AG09319 (cell line): ENCODE measurements at places on chromosomes 5 and 9.

DNA sequence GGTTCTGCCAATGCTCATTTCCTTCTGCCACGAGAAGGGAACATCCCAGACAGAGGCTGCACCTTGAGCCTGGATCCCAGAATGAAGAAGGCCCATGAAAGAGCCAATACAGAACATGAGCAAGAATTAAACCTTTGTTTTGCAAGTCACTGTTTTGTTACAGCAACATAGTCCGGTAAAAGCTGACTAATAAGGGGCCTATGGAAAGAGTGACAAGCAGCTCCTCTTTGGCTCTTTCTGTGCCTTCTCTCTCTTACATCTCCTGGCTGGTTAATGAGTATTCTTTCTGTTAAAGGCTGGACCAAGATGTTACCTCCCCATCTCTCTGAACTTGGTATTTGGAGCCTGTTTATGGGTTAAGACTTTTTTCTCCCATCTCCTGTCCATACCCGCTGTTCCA is 10.8 kb downstream of the GFRA3 start:
- no peak for DNase-seq

GRCh38 chr5:2038321-2039179 is 155.8 kb upstream of the IRX4 start:
- no peak for DNase-seq

DNA sequence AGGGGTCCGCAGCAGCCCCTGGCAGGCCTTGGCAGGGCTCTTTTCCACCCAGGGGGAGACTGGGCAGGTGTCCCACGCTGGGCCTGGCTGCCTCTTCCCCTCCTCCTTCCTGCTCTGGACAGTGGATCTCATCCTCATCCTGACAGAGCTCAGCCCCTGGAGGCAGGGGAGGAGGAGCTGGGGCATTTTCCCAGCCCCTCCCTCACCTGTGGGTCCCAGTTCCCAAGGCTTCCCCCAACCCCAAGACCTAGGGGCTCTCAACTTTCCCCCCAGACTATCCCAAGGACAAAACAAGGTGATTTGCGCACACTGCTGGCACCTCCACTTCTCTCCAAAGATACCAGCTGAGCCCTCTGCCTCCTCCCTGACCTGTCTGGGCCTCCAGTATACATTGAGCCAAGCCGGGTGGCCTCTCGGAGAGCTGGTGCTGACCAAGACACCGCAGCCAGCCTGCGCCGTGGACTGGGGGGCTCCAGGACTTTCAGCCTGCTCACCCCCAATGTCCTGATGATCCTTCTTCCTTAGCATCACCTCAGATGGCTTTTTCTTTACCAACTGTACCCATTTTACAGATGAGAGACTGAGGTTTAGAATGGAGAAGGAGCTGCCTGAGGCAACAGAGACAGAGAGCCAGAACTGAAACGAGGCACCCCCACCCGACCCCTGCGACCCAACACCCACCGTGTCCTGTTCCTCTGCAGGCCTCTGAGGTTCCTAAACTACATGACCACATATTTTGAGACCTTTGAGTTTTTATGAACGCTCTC is 126.6 kb downstream of the BARX1 start:
- no peak for DNase-seq

GRCh38 chr9:100411472-100412283 is 15.3 kb upstream of the MSANTD3 start:
- DNase-seq = peak; percentile 57

DNA sequence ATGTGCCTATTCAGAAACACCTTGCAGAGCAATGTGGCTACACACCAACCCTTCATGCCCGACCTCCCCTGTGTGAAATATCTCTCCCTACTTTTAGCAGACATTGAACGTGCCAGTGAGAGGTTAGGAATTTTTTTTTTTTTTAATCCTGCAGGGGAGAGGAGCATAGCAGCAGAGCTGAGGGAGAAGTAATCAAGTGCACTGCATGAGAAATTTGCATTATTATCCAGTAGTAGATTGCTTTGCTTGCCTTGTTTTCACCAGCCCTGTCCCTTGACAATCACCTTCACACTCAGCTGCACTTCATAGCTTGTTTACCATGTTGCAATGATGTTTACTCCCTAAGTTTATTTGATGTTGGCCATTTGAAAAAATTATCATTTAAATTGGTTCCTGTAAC is 489.6 kb upstream of the ZNF608 start:
- no peak for DNase-seq

DNA sequence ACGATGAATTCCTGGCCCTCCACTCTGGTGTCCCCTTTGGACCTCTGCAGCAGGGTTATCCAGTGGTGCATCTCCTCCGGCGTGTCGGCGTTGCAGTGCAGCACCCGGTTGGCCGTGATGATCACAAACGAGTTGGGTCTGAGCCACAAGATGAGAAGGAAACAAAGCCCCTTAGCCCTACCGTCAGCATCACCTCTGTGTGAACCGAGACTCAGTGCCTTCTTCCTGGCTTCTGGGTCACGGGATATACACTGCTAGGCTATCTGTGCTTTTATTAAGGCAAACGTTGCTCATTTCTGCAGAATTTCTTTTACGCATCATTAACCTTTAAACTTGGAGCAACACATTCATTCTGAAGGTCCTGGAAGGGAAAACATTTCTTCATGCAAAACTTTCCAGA is 65.1 kb upstream of the RETREG1 start:
- no peak for DNase-seq

DNA sequence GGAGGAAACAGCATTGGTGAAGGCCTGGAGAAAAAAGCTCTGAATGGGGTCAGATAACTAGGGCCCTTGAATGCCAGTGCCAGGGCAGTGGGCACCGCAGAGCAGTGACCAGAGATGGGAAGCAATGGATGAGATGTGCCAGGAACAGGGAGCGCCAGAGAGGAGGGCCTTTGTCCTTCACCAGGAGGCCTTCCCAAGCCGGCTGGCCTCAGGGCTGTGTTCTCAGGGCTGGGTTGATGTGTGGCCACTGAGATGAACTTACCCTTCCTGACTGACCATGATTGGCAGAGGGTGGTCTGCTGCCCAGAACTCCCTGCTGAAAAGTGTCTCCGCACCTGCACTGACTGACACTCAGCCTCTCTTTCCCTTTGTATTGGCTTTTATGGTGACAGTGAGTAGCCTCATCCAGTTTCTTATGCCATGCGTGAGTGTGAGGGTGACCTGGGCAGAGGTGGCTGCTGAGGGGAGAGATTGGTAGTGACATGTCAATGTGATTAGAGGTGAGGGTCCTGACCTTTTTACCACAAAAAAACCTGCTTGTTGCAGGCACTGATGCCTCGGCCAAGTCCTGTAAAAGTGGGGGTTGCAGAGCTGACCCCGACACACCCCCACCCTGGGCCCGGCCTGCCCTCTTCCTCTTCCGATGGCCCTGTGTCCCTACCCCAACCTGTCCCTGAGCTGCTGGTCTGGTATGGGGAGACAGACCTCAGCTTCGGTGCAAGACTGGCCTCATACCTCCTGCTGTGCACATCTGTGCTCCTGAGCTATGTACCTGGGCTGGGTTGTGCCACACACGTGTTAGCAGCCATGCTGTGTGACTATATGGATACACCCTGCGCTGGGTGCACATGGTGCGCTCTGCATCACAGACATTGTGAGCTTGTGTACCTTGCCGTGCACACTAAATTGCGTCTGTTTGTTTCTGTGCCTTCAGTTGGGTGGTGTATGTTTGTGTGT is 57.1 kb upstream of the PSD2 start:
- no peak for DNase-seq

GRCh38 chr9:78103971-78104433 is 72.4 kb upstream of the GNAQ start:
- DNase-seq = no peak

GRCh38 chr5:139755892-139756671 is 39.5 kb upstream of the PSD2 start:
- DNase-seq = no peak

GRCh38 chr5:90909101-90909503 is 350.5 kb downstream of the ADGRV1 start:
- DNase-seq = peak; percentile 32

DNA sequence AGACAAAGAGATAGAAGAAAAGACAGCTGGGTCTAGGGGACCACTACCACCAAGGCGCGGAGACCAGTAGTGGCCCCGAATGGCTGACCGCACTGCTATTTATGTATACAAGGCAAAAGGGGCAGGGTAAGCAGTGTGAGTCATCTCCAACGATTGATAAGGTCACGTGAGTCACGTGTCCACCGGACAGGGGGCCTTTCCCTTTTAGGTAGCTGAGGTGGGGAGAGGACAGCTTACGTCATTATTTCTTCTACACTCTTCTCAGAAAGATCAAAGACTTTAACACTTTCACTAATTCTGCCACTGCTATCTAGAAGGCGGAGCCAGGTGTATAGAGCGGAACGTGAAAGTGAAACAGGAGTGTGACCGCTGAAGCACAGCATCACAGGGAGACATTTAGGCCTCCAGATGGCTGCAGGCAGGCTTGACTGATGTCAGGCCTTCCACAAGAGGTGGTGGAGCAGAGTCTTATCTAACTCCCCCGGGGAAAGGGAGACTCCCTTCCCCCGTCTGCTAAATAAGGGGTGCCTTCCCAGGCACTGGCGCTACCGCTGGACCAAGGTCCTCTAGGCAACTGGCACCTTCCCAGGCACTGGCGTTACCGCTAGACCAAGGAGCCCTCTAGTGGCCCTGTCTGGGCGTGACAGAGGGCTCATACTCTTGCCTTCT is 6.1 kb upstream of the PRR16 start:
- DNase-seq = no peak

DNA sequence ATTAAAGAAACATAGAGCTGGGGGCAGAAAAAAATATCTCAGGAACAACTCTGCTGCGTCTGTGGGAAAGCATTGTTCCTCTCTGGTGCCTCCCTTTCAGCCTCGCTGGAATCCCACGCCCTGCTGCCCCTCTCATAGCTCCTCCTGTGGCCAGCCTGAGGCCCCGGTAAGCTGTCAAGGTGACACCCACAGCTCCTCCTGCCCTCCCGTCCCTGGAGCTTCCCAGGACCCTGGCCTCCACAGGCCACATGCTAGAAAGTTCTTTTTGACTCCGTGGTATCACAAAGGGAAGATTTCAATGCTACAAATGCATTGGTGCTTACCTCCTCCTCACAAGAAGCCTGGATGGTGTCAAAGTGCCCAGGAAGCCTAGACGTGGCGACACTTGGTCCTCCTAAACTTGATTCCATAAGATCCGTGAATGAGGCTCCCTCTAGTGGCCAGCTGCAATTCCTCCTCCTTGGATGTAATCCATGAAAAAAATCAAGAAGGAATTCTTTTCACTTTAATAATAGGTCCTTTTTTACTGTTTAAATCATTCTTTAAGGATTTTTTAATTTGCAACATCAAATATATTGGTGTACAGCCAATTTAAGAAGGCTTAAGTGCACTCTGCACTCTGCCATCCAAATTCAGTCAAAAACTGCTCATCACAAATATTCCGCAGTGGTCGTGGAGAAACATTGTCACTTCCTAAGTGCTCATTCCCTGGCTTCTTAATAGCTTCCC is 104.9 kb downstream of the CFAP90 start:
- peak; percentile 38 for DNase-seq

- no peak for DNase-seq
These were observed 212.3 kb downstream of the TRIM36 start for GRCh38 chr5:114957384-114957783.

DNA sequence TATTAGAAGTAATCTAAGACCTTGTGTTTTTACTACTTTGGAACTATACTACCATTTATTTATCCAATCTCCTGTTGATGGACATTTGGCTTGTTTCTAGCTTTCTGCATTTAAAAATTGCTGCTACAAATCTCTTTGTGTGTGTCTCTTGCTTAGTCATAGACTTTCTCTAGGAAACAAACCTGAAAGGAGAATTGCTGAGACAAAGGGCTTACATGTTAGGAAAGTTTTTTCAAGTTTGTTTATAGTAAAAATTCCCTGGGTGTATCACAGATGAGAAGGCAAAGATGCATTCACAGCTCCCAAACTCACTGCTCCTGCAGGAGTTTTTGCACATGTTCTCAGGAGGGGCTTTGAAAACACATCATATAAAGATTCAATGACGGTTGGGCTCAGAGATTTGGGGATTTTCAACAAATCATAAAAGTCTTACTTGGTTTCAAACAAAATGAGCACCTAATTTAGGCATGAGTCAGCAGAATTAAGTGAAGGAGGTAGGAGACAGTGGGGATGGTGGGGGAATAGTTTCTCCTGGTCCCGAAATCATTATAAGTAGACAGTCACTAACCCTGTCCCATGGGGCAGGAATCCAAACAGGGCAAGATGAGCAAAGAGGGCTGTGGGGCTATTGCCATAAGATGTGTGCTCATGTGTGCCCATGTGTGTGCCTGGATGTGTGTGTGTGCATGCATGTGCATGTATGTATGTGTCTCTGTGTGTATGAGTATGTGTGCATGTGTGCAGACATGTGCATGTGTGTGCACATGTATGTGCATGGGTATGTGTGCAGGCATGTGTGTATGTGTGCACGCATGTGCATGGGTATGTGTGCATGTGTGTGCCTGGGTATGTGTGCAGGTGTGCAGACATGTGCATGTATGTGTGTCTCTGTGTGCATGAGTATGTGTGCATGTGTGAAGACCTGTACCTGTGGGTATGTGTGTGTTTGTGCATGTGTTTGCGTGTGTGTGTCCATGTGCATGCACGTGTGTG is 43.4 kb upstream of the S1PR3 start:
- no peak for DNase-seq

- no peak for DNase-seq
These were observed 783 bp upstream of the ZFR start for GRCh38 chr5:32445287-32445758.

- DNase-seq = peak; percentile 72
These were observed 305.1 kb upstream of the RGMB start for GRCh38 chr5:98468188-98468869.

DNA sequence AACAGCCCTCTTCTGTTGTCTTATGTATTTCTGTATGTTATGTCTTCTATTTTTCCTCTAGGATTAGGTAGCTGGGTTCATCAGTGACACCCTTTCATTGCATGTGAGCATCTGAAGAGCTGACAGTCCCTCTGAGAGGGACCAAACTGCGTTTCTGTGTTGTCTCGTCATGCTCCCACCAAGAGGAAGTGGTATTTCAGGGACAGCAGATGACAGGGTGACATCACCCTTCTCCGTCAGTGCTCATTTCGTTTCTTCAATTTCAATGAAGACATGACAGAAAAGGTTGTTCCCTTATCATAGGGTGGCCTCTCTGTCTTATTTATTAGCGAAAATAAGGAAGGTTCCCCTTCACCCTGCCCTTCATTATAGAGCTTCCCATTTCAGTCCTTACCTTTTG is 225.9 kb upstream of the NR4A3 start:
- no peak for DNase-seq

- DNase-seq = peak; percentile 18
These were observed 309.7 kb downstream of the NSG2 start for GRCh38 chr5:174355208-174355612.

GRCh38 chr5:154077696-154078095 is 38.9 kb downstream of the MFAP3 start:
- DNase-seq = no peak

DNA sequence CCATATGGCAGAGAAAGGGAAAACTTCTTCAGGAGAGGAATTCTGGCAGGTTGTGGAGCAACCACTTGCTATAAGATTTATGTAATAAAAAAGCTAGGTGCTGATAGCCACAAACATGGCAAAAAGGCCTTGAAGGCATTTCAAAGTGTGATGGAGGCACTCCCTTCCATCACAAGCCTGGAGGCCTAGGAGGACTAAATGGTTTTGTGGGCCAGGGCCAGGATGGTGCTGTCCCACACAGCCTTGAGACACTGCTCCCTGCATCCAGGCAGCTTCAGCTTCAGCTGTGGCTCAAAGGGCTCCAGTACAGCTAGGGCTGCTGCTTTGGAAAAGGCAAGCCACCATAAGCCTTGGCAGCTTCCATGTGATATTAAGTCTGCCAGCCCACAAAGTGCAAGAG is 632.8 kb downstream of the BRINP1 start:
- no peak for DNase-seq

GRCh38 chr5:122435761-122436160 is 123.7 kb downstream of the SNCAIP start:
- DNase-seq = no peak
